ENCODE measurements at places on chromosomes 3 and 15.

DNA sequence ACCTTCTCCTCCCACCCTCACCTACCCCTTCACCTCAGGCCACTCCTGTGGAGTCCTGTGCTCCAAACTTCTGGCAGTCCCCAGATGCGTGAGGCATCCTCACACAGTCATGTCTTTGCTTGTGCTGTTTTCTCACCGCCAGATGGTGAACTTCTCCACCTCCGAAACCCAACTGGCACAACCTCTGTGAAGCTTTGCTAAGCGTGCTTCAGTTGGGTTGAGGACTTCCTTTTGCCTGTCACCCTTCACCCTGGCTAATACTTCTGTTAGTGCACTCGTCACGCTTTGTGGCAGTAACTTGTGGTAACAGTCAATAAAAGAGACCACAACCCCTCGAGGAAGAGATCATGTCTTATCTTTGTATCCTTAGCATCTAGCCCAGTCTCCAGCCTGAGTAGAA is 42.0 kb upstream of the SKOR1 start:
- DNase-seq: peak; percentile 35

DNA sequence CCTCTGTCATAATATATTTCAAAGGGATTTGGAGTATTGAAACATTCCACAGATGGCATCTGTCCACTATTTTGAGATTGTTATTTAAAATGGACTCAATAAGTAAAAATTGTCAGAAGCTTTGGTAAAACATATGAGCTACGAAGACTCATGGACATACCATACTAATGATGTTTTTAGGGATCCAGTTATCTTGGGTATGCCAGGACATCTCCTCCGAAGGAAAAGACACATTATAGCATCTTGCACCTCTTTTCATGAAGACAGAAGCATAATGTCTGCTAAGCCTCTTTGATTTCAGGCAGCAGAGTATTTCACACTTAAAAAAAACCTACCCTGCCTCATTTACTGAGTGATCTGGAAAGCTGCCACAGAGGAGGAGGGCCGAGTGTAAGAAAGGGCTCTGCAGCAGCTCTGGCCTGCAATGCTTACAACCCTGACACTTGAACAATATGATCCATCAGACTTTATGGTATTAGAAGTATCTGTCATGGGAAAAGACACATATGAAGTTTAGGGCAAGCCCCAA is 284.8 kb downstream of the TUSC7 start:
- DNase-seq: no peak

GRCh38 chr3:71977525-71977924 is 192.6 kb upstream of the PROK2 start:
- DNase-seq: no peak

DNA sequence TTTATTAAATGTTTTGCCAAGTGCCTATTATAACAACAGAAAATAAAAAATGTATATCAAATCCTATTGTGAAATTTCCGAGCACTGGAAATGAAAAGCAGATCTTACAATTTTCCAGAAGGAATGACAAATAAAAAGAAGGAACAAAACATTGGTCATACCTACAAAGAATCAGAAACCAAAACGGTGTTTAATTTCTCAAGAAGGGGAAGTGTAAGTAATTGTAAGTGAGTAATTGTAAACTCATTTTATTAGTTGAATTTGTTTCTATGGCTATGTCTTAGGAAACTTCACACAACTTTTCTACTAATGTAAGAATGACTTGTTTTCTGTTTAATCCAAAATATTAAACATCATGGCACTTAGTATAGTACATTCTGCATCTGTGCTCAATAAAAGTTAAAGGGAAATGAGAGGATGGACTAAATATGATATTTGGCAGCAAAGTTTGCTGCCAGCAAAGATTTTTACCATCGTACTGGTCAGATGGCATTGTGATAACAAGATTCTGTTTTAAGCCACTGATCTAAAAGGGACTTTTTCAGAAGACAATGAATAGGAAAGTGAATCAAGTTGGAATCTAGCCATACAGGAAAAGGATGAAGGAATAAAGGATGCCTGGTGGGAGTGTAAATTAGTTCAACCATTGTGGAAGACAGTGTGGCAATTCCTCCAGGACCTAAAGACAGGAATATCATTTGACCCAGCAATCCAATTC is 232.4 kb downstream of the NFKBIZ start:
- no peak for DNase-seq

DNA sequence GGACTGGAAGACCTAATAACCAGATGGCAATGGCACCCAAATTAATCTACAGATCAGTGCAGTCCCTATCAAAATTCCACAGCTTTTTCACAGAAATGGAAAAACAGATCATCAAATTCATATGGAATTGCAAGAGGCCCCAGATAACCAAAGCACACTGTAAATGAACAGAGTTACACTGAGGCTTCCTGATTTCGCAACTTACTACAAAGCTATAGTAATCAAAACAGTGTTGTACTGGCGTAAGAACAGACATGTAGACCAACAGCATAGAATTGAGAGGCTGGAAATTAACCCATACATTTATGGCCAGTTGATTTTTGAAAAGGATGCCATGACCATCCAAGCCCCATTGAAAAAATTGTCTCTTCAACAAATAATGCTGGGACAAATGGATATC is 16.2 kb downstream of the XPC start:
- DNase-seq: no peak

DNA sequence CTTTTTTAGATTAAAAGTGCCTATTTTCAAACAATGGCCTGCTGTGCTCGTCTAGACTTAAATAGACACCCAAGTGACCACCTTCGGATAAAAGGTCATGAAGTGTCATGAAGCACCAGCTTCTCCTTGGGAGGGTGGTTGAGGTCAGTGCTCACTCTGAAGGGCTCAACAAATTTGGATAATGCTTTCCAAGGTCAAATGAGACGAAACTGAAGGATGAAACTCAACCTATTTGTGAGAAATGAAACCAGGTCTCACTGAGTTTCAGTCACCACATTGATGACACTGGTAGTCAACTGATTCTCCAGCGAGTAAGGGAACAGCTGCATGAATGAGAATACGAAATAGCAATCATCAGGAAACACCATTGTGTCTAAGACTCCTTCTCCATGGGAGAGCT is 852.6 kb downstream of the NTRK3 start:
- DNase-seq: no peak

GRCh38 chr3:125608419-125608818 is 13.1 kb upstream of the OSBPL11 start:
- no peak for DNase-seq

GRCh38 chr15:27693280-27693679 is 405.8 kb downstream of the OCA2 start:
- no peak for DNase-seq

DNA sequence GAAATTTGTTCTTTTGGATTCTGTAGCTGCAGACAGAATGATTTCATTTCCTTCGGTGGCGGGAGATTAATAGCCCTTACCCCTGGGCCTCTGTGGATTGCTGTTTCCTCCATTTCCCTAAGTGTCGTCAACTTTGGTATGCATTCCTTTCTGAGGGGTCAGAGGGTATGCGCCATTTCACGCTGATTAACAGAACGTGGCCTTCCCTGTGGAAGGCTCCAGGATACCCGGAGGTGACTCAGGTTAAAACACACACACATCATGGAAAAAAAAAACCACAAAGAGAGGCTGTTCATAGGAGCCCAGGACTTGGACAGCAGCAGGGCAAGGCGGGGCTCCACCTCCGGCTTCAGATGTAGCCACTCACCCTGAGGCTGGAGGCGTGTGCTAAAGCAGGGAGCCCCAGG is 51.9 kb downstream of the EPHB1 start:
- DNase-seq: no peak

GRCh38 chr3:33314993-33315392 is 37.8 kb downstream of the FBXL2 start:
- no peak for DNase-seq

DNA sequence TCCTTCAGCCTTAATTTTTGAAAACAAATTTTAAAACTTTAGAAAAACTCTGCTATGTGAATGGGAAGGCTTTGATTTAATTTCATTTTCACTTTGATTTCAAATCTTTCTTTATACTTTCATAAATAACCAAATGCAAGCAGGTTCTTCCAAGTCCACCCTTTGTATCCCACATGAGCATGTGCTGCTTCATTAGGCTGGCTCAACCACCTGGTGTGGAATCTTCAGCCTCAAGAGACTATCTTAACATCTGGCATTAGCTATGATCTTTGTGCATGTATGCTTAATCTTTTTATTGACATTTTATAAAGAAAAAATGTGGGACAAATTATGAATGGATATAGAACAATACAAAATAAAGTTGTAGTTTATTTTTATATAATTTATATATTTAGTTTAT is 81.8 kb upstream of the MLF1 start:
- no peak for DNase-seq

DNA sequence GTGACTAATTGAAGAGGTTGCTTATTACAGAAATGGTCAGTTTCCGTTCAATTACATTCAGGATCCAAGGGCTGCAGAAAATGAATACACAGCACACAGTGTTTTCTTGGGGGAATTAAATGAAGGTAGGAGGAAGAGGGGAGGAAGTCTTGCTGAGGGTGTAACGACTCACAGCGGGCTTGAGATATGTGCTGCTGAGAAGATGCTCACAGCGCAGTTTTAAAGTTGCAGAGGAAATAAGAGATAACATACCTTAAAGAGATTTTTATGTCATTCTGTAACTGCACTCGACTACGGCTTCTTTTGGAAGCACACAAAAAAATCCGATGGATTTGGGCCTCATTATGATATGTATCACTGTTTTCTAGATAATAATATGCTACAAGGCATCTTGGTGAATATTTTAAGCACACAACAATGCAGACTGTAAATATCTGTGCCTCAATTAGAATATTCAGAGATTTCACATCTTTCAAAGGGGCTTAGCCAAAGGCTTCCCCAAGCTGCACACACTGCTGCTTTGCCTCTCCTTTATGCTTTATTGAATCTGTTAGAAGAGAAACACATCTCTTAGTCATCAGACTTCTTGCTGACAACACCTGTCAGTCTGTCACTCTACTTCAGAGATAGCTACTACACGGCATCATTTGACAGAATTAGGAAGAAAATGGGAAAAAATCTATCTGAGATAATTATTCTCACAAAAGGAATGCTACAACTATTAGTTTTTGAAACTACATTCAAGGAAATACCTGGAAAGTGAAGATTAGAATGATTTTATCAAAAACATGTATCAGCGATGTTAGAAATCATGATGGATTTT is 773.2 kb downstream of the OTOL1 start:
- DNase-seq: no peak

- DNase-seq: no peak
Measured at GRCh38 chr15:28184166-28184565, 85.1 kb upstream of the OCA2 start.

GRCh38 chr15:36954486-36954885 is 145.9 kb downstream of the MEIS2 start:
- DNase-seq: no peak

GRCh38 chr3:151789853-151790463 is 24.0 kb upstream of the AADAC start:
- no peak for DNase-seq

DNA sequence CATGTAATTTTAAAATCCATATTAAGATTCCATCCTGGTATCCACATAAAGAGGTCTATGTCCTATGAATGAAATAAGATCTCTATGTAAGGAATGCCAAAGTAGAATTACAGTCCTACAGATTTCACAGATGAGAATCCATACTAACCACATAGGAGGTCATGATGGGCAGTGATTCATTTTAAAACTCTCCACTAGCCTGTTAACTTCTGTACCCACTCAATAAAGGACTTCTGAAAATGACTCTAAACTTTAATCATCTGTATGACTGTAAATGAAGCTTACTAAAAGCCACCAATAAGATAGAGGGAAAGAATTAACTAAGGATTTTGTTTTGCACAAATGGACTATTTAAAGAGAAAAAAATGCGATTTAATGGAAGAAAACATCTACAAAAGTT is 28.7 kb downstream of the MORC1 start:
- no peak for DNase-seq

DNA sequence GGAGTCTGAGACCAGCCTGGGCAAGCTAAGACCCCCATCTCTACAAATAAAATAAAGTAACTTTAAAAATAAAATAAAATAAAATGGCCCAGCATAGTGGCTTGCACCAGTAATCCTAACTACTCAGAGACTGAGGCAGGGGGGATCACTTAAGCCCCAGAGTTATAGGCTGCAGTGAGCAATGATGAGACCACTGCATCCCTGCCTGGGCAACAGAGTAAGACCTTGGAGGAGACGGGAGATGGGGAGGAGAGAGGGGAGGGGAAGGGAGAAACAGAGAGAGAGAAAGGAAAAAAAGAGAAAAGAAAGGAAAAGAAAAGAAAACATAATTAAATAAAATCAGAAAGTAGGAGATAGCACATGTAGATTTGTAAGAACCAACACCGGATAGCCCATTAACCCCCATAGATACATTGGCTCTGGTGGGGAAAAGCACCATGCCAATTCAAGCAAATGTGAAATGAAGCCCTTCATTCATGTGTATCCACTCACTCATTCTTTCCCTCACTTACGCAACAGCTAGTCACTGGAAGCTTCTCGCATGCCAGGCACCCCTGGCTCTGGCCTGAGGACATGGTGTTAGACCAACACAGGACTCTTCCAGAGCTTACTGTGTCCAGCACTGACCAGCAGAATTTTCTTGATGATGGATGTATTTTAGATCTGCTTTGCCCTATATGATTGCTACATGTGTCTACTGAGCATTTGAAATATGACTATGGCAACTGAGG is 183.2 kb downstream of the MAGI1 start:
- no peak for DNase-seq

GRCh38 chr3:141901914-141902313 is 25.5 kb downstream of the ATP1B3 start:
- no peak for DNase-seq

GRCh38 chr3:9172851-9173321 is 76.6 kb downstream of the SRGAP3 start:
- no peak for DNase-seq

DNA sequence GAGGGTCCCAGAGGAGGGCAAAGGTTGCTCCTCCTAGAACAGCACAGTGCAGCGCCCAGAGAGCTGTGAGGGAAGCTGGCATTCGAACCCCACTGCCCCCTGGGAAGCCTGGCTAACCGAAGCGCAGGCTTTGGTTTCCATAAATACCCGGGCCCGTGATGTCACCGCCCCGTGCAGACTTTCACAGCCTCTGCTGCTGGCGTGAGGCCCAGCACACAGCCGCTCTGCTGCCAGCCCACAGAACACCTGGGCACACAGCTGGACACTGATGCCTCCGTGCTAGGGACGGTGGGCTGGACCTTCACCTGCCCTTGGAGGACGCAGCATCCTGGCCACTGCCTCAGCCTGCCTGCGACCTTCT is 1.0 kb downstream of the IQSEC1 start:
- DNase-seq: peak; percentile 20

GRCh38 chr3:18422972-18423371 is 2.2 kb downstream of the SATB1 start:
- peak; percentile 14 for DNase-seq

GRCh38 chr3:144107923-144108322 is 136.3 kb downstream of the DIPK2A start:
- no peak for DNase-seq

Data from immature natural killer cell (primary cell).